ENCODE measurements at places on chromosomes 7 and 10.

- DNase-seq = no peak
Observed at GRCh38 chr10:46304062-46304461, 17.3 kb downstream of the ANTXRL start.

GRCh38 chr7:17902599-17902998 lies 37.7 kb downstream of the SNX13 start:
- DNase-seq = no peak

GRCh38 chr7:137501562-137501961 lies 158.0 kb upstream of the PTN start:
- DNase-seq = no peak

- DNase-seq = no peak
Observed at GRCh38 chr10:51875610-51876009, 176.2 kb upstream of the CSTF2T start.

GRCh38 chr10:50929670-50930069 lies 44.2 kb upstream of the A1CF start:
- no peak for DNase-seq

Data from NCI-H2227 treated with DMSO at 0.1 percent for 48 hours (cell line).